ENCODE measurements at places on chromosomes 4 and X. TPM values are rescaled to one million over a fixed set of nuclear protein-coding genes. Genes with fewer than 3 reads are reported as not detected.

DNA sequence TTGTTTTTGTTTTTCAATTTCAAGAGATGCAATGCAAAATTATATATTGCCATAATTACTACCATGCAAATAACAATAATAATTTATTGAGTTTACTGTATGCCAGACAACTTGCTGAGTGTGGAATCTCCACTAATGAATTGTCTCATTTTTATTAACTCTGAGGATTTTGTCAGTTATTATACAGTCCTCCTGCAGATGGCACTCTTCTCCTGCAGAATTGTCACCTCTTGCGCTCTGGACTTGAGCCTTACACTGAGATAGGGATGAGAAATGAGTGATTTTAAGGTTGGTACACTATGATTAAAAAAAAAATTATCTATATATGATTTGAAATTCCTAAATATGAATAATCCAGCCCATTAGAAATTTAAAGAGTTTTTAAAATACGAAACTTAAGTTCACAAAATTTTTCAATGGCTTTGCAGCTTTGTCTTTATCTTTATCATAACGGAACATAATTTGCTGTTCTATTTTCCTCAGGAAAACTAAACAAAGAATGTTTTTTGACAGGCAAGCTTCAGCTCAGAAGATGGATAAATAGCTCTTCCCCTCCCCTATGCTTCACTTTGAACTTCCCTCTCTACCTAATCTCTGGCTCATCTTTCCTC, 12.7 kb upstream of the PAQR3 start:
- no peak overlapping the region for H3K4me3 ChIP-seq
- no peaks in the 10 kb centered on the region for H3K27me3 ChIP-seq
- no peak for DNase-seq
- H3K27ac ChIP-seq, result no peak overlapping the region
- H3K36me3 ChIP-seq, result no peaks in the 10 kb centered on the region

DNA sequence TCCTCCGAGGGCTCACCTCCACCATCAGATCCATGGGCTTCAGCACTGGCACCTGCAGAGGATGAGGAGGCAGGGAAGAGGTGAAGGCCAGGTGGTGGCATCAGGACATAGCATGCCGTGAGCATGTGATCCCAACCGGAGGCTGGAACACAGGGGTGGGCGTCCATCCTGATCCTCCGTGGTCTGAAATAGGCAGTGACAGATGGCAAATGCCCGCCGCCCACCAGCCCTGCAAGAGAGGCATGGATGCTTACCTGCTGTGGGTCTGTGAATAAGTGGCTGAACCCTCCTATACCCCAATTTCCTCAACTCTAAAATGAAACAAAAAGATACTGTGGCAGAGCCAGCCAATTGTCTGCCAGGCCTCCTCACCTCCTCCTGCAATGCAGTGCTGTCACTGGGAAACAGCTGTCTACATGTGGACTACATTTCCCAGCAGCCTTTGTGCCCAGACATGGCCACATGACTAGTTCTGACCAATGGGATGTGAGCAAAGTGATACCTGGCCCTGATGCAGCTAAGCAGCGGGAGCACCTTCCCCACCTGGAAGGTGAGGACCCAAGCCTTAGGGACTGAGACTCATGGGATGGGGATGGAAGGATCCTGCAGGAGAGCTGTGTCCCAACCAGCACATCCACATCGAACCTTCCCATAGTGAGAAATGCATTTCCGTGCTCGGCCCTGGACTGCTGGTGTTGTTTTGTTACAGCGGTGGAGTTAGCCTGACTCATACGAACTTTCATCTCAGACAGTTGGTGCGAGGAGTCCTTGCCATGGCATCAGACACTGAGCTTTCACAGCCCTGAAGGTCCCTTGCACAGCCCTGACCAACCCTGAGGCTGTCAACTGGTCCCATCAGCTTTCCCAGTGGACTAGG, 99.5 kb downstream of the PPP2R2C start:
- no peak overlapping the region for H3K27ac ChIP-seq
- no peak overlapping the region for H3K4me3 ChIP-seq
- no peaks in the 10 kb centered on the region for H3K36me3 ChIP-seq
- no peak for DNase-seq

- no peaks in the 10 kb centered on the region for H3K27me3 ChIP-seq
- H3K4me1 ChIP-seq, result no peaks in the 10 kb centered on the region
- H3K4me3 ChIP-seq, result no peak overlapping the region
- H3K36me3 ChIP-seq, result no peaks in the 10 kb centered on the region
These were observed 24.6 kb downstream of the TRO start for GRCh38 chrX:54945224-54945623.

DNA sequence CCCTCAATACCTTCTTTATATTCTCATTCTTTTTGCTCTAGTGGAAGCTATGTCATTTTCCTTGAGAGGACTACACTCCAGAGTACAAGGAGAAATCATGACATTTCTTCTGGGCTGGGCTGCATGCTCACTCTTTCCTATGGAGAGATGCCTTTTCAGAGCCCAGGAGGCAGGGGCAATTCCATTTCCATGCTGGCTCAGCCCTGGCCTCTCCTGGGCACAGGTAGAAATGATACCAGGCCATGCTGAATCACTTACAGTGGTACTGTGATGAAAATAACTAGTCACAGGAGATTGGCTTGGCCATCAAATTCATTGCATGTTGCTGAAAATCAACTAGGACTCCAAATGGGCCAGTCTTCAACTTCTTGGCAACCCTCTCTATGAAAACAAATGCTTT, 34.0 kb upstream of the PPARGC1A start:
- no peak overlapping the region for H3K4me3 ChIP-seq
- no peaks in the 10 kb centered on the region for H3K27me3 ChIP-seq
- no peaks in the 10 kb centered on the region for H3K36me3 ChIP-seq
- H3K27ac ChIP-seq, result no peak overlapping the region
- no peak for DNase-seq
- no peaks in the 10 kb centered on the region for H3K4me1 ChIP-seq

- no peak overlapping the region for H3K27ac ChIP-seq
- no peak overlapping the region for H3K4me3 ChIP-seq
- H3K36me3 ChIP-seq, result no peaks in the 10 kb centered on the region
- no peaks in the 10 kb centered on the region for H3K27me3 ChIP-seq
These were observed 17.1 kb upstream of the CT47C1 start for GRCh38 chrX:119055687-119056086.

GRCh38 chr4:73944061-73944875, 37.6 kb downstream of the PF4 start:
- DNase-seq, result no peak
- peaks cover 6% of the 10 kb centered on the region for H3K4me1 ChIP-seq
- no peak overlapping the region for H3K27ac ChIP-seq

GRCh38 chrX:95218976-95219375, 1465.7 kb upstream of the DIAPH2 start:
- H3K27ac ChIP-seq, result no peak overlapping the region
- H3K4me3 ChIP-seq, result no peak overlapping the region
- no peaks in the 10 kb centered on the region for H3K4me1 ChIP-seq
- H3K27me3 ChIP-seq, result no peaks in the 10 kb centered on the region
- DNase-seq, result no peak

DNA sequence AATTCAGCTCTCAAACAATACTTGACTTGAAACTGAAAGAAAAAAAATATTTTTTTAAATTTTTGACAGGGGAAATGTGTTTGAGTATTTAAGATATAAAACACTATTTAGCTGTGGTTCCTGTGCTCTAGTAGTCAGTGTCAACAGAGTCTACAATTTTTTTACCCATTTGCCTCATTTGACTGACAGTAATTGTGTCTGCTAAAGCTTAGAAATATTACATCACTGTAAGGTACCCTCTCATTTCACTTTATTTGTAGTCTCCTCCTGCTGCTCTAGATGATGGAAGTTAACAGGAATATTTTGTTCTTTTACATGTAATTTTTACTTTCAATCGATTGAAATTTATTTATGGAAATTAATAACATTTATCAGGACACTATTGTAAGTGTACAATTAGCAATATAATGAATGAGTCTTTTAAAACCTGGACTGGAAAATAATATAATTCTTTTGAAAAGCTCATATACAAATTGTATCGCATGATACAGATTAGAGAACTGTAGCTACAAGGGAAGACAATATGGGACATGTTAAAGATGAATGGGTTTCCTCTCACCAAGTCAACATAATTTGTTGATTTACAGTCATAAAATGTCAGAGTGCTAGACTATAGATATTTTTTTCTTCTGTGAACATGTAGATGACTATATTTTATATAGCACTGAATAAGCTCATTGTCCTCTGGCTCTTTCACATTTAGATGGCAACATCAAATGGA, 1186.5 kb upstream of the ADGRL3 start:
- no peaks in the 10 kb centered on the region for H3K4me1 ChIP-seq
- H3K27ac ChIP-seq, result no peak overlapping the region
- H3K4me3 ChIP-seq, result no peak overlapping the region
- no peak for DNase-seq
- no peaks in the 10 kb centered on the region for H3K36me3 ChIP-seq

HNRNPH2 gene
- 71.9 TPM for polyA plus RNA-seq

ADGRG4 gene
- polyA plus RNA-seq, result not detected

CYTL1 gene
- not detected for polyA plus RNA-seq

RNF128 gene
- polyA plus RNA-seq, result 0.15 TPM

AKAP14 gene
- not detected for polyA plus RNA-seq

Data from heart left ventricle (tissue), 16 donors.